Thoracic aorta (tissue), 2 donors: ENCODE measurements at places on chromosomes 11 and 22.

- DNase-seq, result no peak
Measured at GRCh38 chr11:44761551-44761961, 34.8 kb downstream of the TSPAN18 start.

- no peak for DNase-seq
Measured at GRCh38 chr11:44726283-44727113, at the start of gene TSPAN18. TSS of gene TSPAN18 (plus strand) at chr11:44726962. CDS start at chr11:44906417, 179,455 bp downstream.

GRCh38 chr11:94800414-94800813 is 32.3 kb downstream of the AMOTL1 start:
- DNase-seq, result no peak

DNA sequence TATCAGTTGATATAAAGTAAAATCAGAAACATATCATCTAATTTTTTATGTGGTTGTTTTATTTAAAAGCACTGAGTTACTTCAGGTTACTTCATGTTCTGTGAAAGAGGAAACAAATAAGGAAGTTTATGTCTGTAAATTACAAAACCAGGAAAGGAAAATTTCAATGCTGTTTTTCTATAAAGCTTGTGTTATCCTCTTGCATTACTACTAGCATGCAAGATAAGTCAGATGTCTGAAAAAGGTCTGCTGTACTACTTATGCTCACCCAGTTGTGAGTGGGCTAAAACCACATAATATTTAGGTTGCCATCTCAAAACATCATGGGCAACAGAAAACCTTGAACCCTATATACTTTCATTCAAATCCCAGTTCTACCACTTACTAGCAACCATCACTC is 121.5 kb downstream of the ATG16L2 start:
- DNase-seq, result no peak

DNA sequence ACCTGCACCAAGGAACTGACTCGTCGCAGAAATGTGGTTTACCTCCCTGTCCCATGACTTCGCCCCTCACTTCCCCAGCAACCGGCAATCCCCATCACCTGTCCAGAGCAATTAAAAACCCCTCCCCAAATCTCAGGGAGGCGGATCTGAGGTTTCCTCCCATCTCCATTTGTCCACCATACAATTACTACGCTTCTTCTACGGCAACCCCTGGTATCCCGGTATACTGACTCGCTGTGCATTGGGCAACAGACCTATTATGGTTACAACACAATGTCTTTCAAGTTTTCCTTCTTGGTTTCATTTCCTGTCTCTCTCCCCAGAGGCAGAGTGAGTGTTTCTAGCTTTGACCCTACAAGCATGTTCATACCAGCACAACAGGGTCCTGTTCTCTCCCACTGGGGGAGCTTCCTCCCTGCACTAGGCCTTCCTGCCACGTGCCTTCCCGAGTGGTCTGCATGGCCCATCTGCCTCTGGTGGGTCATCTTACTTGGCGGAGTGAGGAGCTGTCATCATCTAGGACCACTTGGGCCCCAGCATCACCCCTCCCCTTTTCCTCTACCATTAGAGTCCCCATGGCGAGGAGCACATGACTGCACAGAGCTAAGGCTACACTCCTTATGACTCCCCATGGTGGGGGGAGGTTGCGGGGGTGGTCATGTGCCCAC is 30.3 kb upstream of the NAP1L4 start:
- DNase-seq, result no peak

- no peak for DNase-seq
Measured at GRCh38 chr22:40341604-40342003, 4.7 kb upstream of the ADSL start.

DNA sequence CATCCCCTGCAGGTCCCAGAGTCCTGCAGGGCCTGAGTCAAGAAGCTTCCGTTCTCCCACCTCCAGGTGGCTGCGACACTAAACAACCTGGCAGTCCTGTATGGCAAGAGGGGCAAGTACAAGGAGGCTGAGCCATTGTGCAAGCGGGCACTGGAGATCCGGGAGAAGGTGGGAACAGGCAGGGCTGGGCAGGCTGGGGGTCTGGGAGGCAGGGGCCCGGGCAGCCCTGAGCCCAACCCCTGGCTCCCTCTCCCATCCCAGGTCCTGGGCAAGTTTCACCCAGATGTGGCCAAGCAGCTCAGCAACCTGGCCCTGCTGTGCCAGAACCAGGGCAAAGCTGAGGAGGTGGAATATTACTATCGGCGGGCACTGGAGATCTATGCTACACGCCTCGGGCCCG is 4.7 kb upstream of the RAB1B start:
- no peak for DNase-seq

DNA sequence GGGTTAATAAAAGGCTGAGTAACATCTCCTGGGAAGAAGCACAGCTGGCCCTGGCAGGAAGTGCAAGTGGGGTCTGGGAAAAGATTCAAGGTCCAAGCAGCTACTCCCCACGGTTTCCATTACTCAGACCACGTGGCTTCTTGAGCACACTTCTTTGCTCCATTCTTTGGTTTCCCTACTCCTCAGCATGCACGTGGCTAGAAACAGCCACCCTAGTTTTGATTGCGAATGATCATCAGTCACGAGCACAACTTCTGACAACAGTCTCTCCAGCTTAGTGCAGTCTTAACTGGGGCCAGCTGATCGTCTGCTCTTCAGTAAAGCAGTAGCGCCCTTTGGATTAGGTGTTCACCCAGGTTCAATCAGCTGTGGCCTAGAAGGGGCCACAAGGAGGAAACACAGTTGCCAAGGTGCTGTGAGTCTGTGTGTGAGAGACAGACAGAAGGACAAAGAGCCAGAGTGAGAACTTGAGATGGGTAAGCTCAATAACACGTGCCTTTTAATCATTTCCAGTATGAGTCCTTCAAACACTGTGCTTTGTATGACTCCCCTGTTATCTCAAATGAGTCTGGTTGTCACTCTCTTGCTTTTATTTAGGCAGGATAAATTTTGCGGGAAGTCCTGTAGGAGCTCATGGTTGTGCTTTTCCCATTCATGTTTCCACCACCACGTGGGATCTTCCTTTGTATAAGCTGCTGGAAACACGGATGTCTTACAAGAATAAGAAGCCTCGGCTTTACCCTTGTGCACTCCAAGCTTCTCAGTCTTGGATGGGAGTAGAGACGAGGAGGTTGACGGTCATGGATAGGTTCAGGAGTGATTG is 901 bp upstream of the PARVA start:
- DNase-seq, result no peak

GRCh38 chr11:89321401-89321800 is 143.7 kb downstream of the TYR start:
- no peak for DNase-seq

- peak; percentile 32 for DNase-seq
Measured at GRCh38 chr11:86551288-86552092, 120.9 kb downstream of the ME3 start.

DNA sequence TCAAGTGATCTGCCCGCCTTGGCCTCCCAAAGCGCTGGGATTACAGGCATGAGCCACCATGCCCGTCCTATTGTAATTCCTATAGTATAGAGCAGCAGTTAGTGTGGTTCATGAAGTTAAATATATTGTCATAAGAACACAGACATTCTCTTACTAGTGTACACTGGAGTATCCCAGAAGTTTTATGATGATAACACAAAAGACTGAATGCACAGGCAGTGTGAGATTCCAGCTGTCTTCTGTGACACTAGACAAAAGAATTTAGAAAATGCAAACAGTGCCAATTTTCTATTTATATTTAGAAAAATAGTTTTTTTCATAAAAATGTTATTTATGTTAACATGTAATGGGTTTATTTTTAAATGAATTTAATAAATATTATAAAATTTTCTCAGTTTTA is 39.4 kb upstream of the RBX1 start:
- DNase-seq, result no peak

DNA sequence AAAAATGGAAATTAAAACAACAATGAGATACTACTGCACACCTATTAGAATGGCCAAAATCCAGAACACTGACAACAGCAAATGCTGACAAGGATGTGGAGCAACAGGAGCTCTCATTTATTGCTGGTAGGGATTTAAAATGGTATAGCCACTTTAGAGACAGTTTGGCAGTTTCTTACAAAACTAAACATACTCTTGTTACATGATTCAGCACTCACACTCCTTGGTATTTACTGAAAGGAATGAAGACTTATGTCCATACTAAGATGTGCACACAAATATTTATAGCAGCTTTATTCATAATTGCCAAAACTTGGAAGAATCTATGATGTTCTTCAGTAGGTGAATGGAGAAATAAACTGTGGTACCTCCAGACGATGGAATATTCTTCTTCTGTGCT is 40.8 kb downstream of the PGM2L1 start:
- no peak for DNase-seq

- no peak for DNase-seq
Measured at GRCh38 chr11:35152575-35152974, 13.6 kb downstream of the CD44 start.

GRCh38 chr11:68313574-68314202 is 1.3 kb downstream of the LRP5 start:
- DNase-seq, result no peak

- no peak for DNase-seq
Measured at GRCh38 chr11:74671520-74672196, 59.6 kb downstream of the CHRDL2 start.

GRCh38 chr11:17224727-17225126 is 16.9 kb upstream of the PIK3C2A start:
- no peak for DNase-seq

- DNase-seq, result no peak
Measured at GRCh38 chr22:26902401-26903029, 245.1 kb downstream of the MIAT start.

GRCh38 chr22:26658161-26658560 is 773 bp downstream of the MIAT start:
- no peak for DNase-seq

- no peak for DNase-seq
Measured at GRCh38 chr11:32574421-32574820, 9.2 kb upstream of the EIF3M start.

DNA sequence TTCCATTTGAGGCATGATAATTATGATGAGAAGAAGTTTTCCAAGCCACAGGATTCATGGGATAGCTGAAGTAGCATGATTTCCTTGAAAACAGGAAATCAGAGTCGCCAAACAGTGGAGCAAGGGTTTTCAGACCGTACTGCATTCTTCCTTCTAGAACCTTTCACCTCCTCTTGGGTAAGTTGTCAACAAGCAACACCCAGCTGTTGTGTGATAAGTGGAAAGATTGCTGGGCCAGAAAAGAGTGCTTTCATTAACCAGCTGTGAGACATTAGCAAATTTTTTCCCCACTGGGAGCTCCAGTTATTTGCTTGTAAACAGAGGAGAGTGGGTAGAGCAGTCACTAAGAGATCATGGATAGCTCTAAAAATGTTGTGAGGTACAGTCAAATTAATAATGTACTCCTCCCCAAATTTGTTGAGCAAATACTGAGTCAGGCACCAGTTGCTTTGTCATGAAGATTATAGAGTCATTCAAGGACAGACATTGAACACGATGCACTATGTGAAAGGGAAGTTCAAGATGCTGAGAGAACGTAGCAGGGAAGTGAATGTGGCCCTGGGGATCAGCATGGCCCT is 11.7 kb upstream of the MPEG1 start:
- no peak for DNase-seq

GRCh38 chr11:63916837-63917691 is at the start of gene RCOR2:
TSS of gene RCOR2 (minus strand) at chr11:63917164. CDS start at chr11:63916456, 708 bp downstream.
- DNase-seq, result no peak

- no peak for DNase-seq
Measured at GRCh38 chr11:94793002-94793401, 24.8 kb downstream of the AMOTL1 start.

DNA sequence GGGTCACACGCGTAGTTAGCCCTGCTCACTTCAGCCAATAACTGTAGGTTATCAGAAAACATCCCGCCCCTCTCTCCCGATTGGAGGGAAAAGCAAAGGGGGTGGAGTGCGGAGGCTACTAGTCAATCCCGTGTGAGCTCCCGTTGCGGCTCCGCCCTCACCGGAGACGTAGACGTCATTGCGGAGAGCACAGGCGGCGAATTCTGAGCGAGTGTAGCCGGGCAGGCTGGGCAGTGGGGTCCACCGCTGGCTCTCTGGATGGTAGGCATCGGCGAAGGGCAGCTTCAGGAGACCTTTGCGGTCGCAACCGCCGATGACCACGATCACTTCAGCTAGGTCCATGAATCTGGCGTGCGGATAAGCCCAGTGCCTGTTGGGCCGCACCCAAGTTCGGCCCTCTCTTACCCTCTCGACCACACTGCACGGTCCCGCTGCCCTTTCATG is 4.7 kb downstream of the KLHL35 start:
- peak; percentile 94 for DNase-seq

DNA sequence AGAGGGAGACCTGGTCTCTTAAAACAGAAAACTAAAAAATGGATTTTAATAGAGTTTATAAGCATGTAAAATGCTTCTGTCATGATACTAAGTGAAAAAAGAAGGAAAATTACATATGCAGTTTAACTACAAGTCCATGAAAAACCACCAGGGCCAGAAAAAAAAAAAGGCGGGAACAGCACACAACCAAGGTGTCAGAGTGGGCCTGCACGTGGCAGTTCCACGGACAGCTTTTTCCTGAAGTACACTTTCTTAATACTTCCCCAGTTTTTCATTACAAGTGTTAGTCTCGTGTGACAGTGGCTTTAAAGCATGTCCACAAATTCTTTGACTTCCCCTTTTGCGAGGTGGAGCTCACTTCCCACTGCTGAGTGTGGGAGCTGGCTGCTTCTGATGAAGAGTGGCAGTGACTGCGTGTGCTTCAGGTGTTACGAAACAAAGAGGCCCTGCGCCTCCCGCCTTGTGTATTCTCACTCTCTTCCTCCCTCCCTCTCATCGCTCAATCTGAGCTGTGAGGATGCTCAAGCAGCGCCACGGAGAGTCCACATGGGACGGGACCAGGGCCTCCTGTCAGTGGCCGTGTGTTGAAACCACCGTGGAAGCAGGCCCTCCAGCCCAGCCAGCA is 16.4 kb downstream of the PPM1F start:
- no peak for DNase-seq

DNA sequence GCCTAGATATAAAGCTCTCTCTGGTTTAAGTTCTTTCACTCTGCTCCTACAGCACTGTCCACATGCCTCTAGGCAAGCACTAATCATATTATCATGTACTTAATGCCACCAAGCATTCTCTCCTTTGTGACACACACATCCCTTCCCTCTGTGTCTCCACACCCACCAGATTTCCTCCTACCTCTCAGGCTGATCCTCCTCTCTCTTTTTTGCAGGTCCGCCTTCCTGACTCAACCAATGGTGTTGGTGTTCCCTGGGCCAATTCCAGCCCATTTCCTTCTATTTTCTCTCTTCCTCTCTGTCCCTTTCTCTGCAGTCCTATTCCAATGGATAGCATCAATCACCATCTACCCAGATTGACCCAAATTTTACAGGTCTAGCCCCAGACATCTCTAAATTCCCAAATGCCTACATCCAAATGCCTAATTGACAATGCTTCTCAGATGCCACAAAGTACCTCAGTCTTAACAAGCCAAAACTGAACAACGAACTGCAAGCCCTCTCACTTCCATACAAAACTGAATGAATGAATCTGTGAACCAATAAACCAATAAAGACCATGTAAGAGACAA is 504 bp upstream of the ZNF215 start:
- DNase-seq, result no peak

- DNase-seq, result no peak
Measured at GRCh38 chr11:27786331-27786730, 86.1 kb upstream of the BDNF start.

GRCh38 chr22:46417769-46418168 is 82.3 kb downstream of the TRMU start:
- DNase-seq, result no peak

- no peak for DNase-seq
Measured at GRCh38 chr11:31913985-31914384, 102.9 kb upstream of the PAX6 start.

GRCh38 chr22:46244771-46245170 is 5.3 kb downstream of the CDPF1 start:
- no peak for DNase-seq
